Effector memory CD8-positive, alpha-beta T cell (primary cell): ENCODE measurements at places on chromosomes 4 and X.
A peak's percentile ranks its signal among the peaks of the same experiment; 100 is the strongest.

DNA sequence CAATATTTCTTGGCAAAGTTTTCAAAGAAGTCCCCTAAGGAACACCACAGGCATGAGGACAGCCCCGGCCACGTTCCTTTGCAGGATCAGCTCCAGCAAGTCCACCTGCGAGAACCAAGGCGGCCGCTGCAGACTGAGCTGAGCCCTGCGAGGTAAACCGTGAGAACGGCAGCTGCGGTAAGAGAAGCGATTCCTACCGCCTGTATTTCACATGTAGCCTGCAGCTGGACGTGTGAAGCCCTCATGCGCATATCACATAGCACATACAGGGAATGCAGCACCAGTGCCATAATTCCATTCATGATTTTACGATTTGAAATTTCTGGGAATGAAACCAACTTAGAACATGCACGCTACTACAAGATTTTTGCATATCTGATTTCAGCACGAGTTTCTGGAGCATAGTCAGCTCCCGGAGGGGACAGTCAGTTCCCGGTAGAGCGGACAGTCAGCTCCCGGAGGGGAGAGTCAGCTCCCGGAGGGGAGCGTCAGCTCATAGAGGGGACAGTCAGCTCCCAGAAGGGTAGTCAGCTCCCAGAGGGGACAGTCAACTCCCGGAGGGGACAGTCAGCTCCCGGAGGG is 41.7 kb downstream of the FGFRL1 start:
- no peak for DNase-seq

DNA sequence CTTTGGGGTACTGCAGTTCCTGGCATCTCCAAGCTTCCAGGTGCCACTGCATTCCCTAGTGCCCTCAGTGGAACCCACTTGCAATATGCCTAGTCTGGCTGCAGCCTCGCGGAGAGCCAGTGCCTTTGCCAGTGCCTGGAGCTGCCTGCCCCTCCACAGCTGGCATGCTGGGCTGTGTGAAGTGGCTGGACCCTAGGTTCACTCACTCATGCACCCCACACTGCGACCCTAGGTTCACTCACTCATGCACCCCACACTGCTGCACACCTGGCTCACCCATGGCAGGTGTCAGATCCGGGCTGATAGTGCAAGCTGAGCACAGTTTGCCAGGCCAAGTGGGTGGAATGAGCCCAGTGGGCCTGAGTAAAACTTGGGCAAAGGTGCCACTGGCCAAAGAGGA is 253.0 kb upstream of the NDST4 start:
- DNase-seq = no peak

DNA sequence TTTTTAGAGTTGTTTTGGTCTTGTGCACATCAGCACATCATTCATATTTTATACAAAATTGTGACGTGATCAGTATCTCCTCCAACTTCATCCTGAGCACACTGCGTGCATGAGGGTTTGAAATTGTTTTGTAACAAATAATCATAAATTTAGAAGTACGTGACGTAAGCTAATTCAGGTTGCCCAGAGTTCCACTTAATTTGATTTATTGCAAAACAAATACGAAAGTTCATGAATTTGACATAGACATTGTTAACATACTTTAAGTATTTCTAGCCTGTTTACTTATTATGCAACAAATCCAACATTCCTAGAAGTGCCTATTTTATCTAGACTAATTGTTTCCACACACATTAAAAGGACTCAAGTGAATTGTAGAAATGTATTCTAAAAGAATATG is 48.3 kb downstream of the MAP7D3 start:
- no peak for DNase-seq

DNA sequence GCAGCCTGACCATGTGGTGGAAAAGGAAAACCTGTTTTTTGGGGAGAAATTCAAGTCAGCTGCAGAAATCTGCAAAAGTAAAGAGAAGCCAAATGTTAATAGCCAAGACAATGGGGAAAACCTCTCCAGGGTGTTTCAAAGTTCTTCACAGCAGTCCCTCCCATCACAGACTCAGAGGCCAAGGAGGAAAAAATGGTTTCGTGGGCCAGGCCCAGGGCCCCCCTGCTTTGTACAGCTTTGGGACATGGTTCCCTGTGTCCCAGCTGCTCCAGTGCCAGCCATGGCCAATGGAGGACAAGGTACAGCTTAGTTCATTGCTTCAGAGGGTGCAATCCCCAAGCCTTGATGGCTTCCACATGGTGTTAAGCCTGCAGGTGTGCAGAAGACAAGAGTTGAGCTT is 15.2 kb upstream of the YTHDC1 start:
- no peak for DNase-seq

DNA sequence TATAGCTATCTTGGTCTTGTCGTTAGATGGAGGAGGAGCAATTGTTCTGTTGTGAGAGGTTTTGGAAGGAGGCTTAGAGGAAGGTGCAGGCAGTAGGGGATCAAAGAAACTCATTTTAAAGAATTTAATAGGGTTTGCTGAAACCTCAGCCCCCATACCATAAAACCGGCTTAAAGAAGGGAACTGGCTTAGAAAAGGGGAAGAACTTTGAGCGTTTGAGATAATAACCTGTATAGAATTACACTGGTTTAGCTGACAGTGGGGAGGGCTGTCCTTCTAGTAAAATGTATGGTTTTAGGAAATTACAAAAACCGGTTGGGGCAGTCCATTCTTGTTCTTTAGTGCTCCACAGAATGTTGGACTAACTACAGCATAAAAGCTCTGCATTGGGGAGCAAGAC is 128.1 kb downstream of the KDM6A start:
- DNase-seq = no peak

- no peak for DNase-seq
Observed at GRCh38 chr4:101348995-101349800, 1.9 kb upstream of the PPP3CA start.

DNA sequence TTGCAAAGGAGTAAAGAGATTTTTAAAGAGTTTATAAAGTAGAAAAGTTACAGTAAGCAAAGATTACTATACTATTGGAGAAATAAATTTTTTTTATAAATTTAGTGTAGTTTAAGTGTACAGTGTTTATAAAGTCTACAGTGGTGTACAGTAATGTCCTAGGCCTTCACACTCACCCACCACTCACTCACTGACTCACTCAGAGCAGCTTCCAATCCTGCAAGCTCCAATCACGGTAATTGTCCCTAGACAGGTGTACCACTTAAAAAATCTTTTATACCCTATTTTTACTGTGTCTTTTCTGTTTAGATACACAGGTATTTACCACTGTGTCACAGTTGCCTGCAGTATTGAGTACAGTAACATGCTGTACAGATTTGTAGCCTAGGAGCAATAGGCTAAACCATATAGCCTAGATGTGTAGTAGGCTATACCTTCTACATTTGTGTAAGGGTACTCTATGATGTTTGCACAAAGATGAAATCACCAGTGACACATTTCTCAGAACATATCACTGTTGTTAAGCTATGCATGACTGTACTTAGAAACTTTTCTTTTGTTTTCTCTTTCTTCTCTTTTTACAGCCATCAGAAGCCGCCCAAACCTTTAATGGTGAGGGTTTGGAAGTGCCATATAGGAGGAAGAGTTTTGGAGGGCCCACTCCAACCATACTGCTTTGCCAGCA is 11.8 kb upstream of the SH3RF1 start:
- DNase-seq = no peak

GRCh38 chr4:99352602-99353537 is at the start of gene ADH1C:
Gene ADH1C (minus strand): TSS chr4:99352746. CDS start chr4:99352675, 71 bp downstream.
- DNase-seq = no peak

- DNase-seq = no peak
Observed at GRCh38 chr4:87305562-87305961, 17.1 kb downstream of the HSD17B13 start.

DNA sequence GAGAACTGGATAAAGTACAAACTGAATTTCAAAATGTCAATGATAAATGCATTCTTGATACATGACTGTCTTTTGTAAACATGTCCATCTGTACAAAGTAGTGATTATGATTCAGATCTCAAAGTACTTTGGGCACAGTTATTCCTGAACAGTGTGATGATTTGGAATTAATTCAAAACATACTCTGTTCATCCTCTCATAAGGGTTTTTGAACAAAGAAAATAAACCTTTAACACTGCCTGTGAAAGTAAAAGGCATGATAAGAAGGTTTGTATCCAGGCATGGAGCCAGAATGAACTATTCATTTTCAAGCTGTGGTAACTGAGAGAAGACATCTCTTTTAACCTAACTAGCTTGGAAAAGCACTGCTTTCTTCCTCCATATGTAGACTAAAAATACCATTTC is 883 bp upstream of the KLHL4 start:
- DNase-seq = no peak

GRCh38 chr4:94171616-94172015 is 36.0 kb upstream of the SMARCAD1 start:
- DNase-seq = no peak

- no peak for DNase-seq
Observed at GRCh38 chr4:70511365-70511764, 7.0 kb upstream of the AMTN start.

DNA sequence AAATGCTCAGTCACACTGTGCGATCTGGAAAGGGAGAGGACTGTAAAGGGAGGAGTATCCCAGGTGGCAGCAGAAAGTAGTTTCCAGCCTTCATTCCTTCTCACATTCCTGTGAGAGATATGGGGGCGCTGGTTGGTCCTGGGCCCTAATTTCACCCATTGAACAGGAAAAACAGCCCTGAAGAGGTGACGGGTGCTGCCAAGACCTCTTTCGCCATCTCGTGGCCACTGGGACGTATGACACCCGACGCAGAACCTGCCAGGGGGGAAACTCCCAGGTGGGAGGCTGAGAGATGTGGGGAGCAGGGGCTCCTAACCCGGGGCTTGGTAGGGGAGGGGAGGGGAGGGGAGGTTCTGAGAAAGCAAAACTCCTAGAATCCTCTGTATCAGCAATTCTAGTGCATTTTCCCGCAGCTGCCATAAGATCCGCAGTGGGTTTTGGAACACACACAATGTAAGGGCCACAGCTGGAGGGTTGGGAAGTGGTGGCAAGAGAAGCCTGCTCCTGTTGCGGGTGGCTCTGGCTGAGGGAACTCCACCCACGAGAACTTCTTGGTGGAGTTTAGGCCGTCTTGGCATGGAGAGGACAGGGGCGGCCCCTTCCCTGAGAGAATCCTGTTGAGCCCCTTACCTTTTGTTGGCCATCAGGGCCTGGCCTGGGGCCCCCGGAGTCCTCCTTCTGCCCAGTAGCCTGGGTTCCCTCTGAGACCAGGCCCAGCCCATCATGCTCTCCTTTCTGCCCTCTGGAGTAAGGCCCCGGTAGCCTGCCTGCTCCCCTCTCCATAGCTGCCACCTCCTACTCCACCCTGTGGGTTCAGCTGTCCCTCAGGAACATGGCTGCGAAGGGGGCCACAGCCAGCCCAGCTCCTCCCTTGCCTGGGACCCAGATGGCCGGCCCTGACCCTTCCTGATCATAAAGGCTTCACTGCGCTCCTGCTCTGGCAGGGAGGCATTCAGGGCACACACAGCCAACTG is 134.1 kb downstream of the OR13H1 start:
- peak; percentile 9 for DNase-seq

DNA sequence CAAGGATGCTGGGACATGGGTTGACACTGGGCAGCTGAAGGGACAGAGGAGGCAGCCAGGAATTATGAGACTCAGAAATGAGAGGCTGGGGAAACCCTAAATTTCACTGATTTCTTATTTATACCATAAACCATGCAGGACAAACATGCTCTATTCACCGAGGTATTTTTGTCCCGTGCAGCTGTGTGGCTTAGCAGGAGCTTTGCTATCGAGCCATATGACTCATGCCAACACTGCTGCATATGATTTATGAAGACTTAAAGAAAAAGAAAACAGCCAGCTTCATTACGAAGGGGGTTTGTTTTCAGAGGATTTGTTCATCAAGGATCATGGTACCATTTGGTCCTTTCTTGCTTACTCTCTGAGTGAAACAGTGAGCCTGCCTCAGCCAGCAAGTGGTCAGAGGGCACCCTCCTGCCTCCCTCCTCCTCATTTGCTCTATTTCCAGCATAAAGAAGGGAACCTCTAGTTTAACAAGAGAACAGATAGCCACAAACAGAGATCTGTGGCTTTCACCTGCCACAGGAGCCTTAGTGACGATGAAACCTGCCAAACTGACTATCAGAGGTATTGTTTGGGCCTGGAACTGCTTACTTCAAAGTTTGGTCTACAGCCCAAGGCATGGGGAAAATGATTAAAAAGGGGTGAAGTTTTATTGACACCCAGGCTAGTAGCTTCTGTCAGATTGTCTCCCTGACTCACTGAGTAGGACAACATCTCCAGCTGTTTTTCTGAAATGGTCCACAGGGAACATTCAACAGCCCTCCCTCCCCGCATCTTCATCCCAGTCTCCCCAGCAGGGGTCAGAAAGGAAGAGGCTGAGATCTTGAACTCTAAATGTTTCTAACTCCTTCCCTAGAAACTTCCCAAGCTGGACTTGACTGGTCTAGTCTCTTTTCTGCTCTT is 80.1 kb upstream of the MAML3 start:
- no peak for DNase-seq

GRCh38 chr4:71113294-71113693 is 119.8 kb downstream of the DCK start:
- no peak for DNase-seq

DNA sequence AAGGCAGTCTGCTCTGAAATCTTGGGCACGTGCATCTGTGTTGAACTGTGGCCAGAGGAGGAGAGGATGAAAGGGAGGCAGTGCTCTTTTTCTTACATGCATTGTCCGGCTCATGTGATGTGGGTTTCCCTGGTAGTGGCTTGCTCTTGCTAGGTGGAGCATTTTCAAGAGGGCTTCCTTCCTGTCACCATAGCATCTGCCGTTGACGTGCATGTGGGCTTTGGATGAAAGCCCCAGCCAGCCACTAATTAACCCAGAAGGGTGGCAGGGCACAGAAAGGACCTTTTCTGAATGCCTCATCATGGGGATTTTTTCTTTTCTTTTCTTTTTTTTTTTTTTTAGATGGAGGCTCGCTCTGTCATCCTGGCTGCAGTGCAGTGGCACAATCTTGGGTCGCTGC is 121.3 kb downstream of the GPR143 start:
- DNase-seq = peak; percentile 21

GRCh38 chrX:136665258-136665900 is 17.4 kb downstream of the CD40LG start:
- DNase-seq = no peak

GRCh38 chr4:153089742-153090141 is 114.5 kb upstream of the TRIM2 start:
- no peak for DNase-seq

- no peak for DNase-seq
Observed at GRCh38 chr4:107970063-107970798, 19.5 kb upstream of the HADH start.

DNA sequence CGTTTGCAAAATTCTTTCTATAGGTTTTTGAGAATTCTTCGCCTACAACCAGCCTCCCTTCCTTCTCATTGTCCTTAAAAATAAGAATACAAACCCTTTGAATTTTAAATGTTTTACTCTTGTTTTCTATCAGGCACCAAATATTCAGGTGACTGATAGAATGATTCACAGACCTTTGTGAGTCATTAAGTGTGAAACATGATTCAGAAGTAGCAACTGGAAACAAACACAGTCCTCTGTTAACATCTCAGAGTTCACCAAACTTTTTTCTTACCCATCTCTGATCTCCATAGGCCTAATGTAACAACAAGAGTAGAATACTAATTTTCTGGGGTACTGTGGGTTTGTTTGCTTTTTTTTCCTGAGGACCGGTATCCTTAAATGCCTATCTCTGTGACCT is 63.4 kb upstream of the MAB21L2 start:
- no peak for DNase-seq
